NCI-H1105 (cell line): ENCODE measurements at places on chromosomes 4 and X.

DNA sequence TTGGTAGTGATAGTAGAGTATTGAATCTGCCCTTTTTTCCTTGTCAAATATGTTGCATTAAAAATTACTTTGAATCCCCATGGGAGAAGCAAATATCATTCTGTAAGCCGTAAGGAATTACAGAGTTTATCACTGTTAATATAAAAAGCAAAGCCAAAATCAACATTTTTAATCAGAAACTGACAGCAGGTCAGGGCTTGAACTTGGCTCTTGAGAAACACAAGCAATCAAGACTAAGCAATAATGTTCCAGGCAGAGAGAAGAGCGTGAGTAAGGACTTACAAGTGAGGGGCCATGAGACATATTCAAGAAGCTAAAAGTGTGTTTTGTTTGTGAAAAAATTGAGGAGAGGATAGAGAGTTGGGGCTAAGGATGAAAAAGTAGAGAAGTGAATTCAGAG is 68.2 kb downstream of the ARHGAP6 start:
- DNase-seq, result no peak

GRCh38 chrX:31038575-31039326 is 33.1 kb downstream of the FTHL17 start:
- no peak for DNase-seq

DNA sequence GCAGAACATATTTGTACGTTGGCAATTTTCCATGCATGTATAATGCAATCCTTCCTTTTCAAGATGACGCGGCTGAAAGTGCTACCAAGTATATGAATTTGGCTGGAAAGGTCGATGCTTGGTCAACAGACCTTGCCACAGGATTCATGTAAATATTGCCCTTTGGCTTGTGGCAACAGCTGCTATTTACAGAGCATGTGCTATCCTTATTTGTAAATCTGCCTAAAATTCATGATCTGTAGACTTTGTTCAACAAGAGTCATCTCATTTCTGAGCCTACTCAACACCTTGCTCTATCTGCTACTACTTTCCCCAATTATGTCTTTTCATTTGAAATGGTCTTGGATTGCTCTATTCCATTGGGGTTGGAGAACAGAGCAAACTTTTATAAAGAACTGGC is 1.9 kb upstream of the SMARCA1 start:
- no peak for DNase-seq

GRCh38 chr4:137116144-137116543 is 416.1 kb downstream of the PCDH18 start:
- no peak for DNase-seq

DNA sequence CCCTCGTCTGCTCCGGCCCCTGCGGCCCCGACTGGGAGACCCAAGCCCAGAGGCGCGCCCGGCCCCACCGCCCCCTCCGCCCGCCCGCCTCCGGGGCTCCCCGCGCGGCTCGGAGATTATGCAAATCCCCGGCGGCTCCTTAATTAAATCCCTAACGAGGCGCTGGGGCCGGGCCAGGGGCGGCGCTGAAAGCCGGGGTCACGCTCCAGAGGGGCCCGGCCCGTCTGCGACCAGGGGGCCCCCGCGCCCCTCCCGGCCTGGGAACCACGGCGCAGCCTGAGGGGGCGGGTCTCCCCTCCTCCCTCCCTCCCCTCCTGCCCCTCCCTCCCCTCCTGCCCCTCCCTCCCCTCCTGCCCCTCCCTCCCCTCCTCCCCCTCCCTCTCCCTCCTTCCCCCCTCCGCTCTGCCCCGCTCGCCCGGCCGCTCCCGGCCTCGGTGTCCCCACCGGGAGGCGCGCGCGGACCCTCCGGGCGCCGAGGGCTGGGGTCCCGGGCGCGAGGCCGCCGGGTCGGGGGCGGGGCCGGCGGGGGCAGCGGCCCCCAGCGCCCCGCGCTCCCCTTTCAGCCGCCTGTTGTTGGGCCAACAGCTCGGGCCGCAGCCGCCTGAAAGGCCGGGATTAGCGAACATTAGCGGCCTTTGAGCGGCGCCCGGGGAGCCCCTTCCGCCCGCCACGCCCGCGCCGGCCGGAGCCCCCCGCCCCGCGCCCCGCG is 25.9 kb upstream of the FGFR3 start:
- no peak for DNase-seq

DNA sequence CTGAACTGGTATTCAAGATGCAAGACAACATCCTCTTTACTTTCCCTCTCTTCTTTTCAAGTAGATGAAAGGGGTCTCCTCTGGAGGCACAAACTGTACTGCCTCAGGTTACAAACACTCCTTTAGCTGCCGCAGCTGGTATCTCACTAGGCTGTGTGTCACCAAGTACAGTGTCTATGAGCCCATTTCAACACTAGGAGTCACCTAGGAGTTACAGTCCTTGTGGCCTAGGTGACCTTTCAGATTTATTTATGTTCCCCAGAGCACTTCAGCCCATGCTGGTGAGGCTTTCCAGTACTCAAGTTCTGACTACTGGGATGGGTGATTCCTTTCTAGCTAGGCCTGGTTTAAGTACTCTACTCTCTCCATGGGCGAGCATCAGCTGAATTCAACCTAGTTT is 32.4 kb upstream of the TMLHE start:
- no peak for DNase-seq

DNA sequence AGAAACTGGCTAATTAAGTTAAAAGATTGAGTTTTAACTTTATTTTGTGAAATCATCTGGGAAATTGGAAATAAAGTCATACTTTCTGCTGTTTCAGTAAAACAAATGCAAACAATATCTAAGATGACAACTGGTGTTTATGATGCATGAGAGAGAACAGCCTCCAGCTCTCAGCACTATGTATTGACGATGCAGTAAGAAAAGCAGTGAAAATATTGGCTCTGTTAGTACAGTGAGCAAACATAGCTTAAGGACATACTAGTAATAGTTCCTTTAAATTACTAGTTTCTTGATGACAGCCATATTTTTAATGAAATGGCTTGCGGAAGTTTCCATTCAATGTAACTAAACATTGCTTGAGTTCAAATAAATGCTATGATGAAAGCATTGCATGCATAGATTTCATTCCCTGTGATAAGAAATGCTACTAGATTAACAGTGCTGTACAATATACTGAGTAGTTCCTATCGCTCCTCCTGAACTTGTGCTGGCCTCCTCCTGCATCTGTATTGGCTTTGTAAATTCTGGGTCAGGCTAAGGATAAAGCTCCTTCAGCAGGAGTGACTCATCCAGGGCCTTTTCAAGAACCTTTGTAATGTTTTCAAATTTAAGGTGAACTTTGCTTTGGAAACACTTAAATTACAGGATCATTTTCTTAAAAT is 11.6 kb downstream of the ARHGAP24 start:
- no peak for DNase-seq

- DNase-seq, result no peak
Measured at GRCh38 chrX:71953946-71954345, 43.3 kb downstream of the NHSL2 start.

GRCh38 chr4:125105561-125105960 is 209.2 kb upstream of the FAT4 start:
- DNase-seq, result no peak

DNA sequence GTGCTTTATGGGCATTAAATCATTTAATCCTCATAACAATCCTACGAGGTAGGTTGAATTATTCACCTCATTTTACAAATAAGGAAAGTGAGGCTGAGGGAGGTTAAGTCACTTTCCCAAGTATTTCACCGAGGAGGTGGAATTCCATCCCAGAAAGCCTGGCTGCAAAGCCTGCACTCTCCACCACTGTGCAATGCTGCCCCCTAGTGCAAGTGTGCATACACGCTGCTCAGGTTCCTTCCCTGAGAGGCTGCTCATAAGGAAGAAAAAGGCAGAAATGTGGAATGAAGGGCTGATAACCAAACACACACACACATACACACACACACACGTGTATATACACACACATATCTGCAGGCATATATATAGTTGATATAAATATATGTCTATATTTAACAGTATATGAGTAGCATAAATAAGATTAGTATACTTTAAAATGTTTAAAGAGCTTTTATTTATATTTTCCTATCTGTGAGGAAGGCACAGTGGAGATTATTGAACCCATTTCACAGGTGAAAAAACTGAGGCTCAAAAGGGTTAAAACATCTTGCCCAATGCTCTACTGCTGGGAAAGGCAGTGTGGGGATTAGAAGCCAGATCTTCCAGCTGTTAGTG is 714.5 kb upstream of the TENM3 start:
- peak; percentile 11 for DNase-seq

DNA sequence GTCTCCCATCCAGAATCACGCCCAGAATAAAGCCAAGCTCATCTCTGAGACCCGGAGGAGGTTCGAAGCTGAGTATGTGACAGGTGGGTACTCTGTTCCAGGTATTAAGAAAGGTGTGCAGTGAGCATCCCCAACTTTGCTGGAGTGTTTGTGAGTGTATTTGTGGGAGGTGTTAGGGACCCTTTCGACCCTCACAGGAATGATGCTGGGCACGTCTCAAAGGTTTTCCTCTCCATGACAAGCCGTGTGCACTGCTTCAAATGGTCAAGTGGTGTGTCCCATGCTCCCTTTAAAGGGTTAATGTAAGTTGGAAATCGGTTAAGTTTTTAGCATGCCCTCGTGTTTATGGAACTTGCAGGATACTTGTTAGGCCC is 442 bp downstream of the MOSPD2 start:
- DNase-seq, result peak; percentile 3

DNA sequence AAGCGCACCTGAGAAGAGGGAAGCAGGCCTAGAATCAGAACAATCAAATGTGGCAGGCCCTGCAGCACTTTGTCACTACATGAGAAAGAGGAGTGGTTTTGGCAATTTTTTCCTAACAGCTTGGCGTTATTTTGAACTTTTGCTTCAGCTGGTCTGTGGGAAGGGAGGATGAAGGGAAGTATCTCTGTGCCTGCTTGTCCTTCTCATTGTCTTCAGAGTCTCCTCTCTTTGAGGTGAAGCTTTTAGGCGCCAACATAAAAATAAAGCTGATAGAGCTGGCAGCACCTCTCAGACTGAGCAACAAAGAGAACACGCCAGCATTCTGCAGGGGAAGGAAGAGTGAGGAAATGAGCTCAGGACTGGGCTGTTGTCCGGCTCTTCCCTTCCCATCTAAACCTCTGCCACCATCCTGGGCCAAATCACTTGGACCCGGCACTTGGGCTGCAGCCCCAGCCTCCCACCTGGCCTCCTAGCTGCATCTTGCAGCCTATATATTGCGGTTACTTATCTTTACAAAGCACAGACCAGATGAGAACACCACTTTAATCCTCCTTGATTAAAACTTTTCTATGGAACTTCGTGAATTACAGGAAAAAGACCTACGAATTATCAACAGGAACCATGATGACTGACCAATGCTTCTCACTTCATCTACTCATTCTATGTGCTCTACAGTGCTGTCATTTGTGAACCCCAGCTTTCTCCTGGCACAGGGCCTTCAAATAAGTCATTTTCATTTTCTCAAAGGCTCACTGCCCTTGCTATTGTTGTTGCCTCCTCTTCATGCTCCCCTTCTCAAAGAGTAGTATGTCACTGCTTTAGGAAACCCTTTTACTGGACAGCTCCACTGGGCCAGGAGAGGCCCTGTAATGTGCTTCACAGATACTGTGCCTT is 476.4 kb upstream of the HS3ST1 start:
- DNase-seq, result no peak

DNA sequence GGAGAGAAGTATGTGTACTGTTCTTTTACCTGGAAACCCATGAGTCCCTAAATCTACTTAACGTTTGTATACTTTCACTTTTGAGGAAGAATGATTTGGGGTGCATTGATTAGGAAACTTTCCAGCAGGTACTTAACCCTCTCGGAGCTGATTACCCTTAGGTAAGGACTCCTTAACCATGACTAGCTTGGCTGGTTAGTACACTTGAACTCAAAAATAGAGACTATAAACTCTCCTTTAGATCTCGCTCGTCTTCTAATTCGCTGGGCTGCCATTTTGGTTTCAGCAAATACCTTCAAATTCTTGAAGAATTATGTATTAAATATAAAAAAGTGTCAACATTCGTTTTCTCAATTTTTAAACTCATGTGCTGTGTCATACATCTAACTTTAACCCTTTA is 2.0 kb downstream of the USP9X start:
- DNase-seq, result no peak

DNA sequence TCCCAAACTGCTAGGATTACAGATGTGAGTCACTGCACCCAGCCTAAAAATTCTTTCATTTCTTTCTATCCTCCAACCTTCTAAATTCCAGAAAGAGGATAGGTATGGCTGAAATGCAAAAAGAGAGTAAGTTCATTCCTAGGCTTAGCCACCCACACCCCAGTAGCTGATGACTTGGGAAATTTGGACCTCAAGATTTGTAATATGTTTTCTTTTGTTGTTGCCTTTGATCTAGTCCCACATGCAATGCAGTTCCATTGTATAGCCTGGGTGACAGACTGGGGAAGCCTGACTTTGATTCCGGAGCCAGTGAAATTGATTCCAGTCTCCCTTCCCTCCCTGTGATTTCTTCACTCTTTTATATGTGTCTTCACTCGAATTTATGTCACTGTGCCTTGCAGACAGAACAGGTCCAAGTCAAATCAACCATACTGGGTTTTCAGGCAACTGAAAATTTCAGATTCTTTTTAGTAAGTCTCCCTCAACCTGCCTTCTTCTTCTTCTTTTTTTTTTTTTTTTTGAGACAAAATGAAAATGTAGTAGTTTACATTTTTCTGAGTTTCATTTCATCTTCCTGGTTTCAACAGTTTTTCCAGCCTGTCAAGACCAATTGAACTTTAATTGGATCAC is 176.2 kb upstream of the RBPJ start:
- DNase-seq, result no peak

- no peak for DNase-seq
Measured at GRCh38 chr4:93540562-93540961, 288.0 kb upstream of the ATOH1 start.

DNA sequence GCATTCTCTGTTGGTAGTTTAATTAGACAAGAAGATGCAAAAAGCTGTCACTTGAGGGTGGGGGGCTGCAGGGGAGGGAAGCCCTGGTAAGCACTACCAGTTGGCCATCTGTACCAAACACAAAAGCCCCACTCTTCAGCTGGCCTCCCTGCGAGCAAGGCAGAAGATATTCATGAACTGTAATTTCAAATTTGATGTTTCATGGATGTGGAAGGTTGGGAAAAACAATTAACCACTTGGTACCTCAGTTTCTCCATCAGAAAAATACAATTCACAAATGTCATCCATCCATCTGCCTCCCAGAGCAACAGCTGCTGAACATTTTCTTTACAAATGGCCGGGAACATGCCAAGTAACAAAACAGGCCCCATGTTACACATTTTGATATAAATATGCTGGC is 265.3 kb downstream of the HNRNPD start:
- DNase-seq, result no peak
